ENCODE measurements at places on chromosomes 16 and 17.

DNA sequence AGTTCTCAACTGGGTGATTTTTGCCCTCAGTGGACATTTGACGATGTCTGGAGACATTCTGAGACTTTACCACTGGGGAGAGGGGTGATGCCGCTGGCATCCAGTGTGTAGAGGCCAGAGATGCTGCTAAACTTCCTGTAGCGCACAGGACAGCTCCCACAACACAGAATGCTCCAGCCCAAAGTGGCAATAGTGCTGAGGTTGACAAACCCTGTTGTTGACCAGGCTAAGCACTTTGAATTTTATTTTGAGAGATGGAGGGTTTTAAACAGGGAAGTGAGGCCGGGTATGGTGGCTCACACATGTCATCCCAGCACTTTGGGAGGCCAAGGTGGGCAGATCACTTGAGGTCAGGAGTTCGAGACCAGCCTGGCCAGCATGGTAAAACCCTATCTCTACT, 44.0 kb downstream of the SYT17 start:
- DNase-seq: no peak

GRCh38 chr17:17077861-17078732, 35.8 kb downstream of the MPRIP start:
- DNase-seq: no peak

GRCh38 chr16:78796221-78796866, 696.9 kb downstream of the WWOX start:
- no peak for DNase-seq

DNA sequence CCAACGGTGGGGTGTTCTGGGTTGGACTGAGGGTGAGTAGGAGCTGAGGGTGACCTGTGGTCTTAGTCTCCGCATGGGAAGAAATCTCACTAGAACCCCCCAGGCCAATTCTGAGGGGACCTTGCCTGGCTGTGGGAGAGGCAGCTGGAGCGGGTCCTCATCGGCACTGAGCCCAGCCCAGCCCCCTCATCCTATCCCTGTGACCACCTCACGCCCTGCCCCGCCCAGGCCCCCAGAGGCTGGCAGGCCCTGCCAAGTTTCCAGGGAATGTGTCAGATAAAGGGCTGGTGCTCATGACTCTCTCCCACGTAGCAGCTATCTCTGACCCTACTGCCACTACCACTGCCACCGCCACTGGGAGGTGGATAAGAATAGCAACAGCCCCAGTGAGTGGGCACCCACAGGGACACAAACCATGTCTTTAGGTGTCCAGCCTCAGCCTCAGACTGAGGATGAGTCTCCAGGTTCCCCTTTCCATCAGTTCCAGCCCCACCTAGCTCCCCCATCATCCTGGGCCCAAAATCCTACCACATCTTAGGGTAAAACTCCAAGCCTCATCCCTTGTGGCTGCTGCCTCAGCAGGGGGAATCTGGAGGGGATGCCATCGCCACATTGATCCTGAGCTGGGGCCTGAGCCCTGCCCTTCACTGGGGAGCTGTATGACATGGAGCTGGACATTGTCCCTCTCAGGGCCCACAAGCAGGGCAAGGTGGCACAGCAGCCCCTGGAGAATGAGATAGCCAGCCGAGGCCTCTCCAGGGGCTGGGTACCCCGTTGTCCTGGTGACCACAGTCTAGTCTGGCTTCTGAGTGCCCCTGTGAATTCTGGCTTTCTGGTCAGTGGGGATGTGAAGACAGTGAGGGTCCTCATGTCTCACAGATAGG, 14.9 kb downstream of the CDH16 start:
- DNase-seq: no peak

DNA sequence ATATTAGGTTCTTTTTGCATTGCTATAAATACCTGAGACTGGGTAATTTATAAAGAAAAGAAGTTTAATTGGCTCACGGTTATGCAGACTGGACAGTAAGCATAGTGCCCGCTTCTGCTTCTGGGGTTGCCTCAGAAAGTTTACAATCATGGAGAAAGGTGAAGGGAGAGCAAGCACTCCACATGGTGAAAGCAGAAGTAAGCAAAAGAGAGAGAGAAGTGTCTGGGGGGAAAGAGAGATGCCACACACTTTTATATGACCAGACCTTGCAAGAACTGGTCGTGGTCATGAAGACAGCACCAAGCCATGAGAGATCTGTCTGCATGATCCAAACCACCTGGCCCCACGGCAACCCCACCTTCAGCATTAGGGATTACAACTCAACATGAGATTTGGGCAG, 45.4 kb downstream of the KCNJ16 start:
- no peak for DNase-seq

DNA sequence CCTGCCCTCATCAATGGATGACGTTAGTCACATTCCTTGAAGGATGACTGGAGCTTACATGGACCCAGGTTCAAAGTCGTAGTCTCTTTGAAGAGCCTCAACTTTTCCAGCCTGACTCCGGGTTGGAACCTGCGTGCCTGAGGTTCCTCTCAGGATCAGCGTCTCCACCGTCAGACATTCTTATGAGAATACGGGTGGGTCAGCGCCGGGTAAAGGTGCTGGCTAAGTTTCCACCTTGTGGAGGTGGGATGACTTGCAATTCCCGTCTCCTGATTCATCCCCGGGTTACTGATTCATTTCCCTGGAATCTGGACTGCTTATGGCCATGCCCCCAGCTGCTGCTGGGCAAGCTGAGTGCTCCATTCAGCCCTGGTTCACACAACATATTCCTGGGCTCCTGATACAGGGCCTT, 38.9 kb upstream of the CMIP start:
- no peak for DNase-seq

DNA sequence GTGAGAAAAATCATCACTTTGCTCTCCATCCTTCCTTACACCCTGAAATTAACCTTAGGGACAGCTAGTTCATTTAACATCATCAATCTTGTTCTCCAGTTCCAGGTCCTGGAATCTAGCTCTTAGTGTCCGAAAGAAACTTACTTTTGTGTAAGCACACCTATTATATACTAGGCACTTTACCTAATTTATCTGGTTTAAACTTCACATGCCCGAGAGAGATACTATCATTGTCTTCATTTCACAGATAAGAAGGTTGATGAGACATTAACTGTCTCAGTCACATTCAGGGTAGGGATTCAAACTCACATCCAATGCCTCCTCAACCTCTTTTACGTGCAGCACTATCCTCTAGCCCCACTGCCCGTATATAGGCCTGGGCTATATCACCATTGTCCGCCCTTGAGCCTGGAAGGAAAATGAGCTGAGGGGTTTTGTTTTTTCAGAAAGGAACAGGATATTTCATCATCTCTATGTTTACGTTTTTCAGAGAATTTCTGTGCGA, 501 bp upstream of the AP2B1 start:
- no peak for DNase-seq

- no peak for DNase-seq
Measured at GRCh38 chr17:1773696-1774181, 11.9 kb downstream of the SERPINF1 start.

GRCh38 chr17:78441271-78441971, 63.0 kb downstream of the PGS1 start:
- no peak for DNase-seq

- DNase-seq: no peak
Measured at GRCh38 chr17:83175119-83175821, 95.9 kb downstream of the METRNL start.

- no peak for DNase-seq
Measured at GRCh38 chr16:3810198-3810664, 70.3 kb downstream of the CREBBP start.

DNA sequence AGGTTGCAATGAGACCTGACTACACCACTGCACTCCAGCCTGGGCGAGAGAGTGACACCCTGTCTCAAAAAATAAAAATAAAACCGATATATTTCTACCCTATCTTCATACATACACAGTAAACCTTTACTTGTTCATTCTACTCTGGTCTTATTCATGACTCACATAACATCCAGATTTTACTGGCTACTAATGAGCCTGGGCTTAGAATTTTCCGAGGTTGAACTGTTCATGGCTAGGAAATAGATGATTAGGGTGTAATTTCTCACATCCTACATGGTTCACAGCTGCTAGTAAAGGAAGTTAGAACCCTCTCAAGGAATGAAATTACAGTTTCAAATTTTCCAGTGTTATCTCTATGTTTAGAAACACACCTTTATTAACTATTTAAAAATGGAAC, 14.7 kb downstream of the GSPT1 start:
- no peak for DNase-seq

GRCh38 chr16:74199066-74199841, 97.4 kb upstream of the PSMD7 start:
- DNase-seq: no peak

DNA sequence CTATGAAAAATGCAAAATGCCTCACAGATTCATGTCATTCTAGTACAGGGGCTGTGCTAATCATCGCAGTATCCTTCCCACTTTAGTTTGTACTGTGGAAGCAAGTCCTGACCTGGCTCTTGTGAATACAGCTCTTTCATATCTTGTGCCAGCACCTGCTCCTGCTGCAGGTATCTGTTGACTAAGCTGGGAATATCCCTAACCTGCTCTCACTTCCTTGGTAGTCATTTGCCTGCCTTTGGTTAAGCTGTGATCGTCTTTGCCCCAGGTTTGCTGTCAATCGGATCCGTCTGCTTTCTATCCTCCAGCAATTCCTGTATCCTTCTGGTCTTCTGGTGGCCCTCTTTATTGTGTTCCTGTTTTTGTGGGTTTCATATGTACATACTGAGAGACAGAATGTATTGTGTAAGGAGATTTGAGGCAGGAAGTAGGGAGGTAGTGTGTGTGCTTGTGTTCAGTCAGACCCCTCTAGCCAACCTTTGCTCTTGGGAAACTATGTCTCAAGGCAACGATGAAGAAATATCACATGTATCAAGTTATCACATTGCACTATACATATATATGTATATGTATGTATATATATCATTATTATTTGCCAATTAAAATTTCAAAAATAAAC, 7.7 kb upstream of the GINS3 start:
- no peak for DNase-seq

DNA sequence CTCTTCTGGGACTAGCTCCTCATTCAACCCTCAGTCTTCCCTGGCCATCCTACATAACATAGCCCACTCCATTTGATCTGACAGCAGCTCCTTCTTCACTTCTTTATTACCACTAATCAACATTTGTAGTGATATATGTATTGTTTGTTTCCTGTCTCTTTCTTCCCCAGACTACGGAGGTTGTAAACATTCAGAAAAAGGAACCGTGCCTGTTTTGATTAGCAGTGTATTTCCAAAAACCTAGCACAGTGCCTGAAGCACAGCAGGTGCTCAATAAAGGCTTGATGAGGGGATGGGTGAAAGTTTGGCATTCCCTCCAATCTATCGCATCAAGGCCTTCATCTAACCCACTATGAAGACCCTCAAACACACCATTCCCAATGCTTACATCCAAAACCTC, 150.8 kb downstream of the XYLT1 start:
- DNase-seq: no peak

DNA sequence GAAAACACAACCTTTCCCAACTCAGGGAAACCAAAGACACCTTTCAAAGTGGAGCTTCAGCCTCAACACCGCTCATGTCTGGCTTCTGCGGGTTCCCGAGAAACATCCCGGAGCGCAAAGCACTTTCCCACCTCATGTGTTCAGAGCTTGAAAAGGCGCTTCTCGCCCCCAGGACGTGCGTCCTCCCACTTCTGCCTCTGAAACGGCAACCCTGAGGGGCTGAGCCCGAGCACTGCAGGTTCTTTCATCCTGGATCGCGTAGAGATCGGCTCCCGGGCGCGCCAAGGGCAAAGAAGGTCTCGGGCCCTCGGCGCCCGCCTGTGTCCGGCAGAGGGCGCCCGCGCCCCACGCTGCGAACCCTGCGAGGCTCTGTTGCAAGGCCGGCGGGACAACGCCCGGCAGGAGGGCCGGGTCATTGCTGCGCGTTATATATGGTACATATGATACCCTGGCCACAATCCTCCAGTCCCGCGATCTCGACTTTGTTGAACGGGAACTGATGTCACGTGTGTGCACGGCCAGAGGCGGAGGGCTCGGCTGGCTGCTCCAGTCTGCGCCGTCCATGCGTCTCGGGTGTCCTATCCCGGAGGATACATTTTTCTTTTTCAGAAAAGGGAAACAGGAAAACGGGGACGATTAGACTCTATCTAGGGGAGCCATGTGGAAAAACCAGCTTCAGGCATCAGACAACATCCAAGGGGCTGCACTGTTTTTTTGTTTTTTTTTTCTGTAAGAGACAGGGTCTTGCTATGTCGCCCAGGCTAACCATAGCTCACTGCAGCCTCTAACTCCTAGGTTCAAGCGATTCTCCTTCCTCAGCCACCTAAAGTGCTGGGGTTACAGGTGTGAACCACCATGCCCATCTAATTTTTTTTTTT, 19.1 kb downstream of the COQ7 start:
- peak; percentile 67 for DNase-seq

DNA sequence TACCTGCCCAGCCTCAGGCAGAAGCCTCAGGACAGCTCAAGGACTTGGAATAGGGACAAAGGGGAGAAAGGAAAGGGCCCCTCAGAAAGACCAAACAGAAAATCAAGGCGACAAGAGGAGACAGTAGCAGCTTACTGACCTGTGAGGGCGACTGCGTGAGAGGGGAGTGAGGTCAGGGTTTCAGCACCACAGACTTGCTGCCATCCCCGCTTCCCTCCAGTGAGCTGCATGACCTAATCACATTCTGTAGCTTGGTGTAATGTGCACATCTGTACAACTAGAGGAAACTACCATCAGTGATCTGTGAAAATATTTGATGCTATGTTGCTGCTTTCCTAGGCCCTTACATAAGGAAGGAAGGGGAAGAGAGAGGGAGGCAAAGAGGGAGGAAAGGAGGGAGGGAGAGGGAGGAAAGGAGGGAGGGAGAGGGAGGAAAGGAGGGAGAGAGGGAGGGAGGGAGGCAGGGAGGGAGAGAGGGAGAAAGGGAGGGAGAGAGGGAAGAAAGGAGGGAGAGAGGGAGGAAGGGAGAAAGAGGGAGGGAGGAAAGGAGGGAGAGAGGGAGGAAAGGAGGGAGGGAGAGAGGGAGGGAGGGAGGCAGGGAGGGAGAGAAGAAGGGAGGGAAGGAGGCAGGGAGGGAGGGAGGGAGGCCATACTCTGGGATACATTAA, 404.9 kb upstream of the CDH5 start:
- no peak for DNase-seq

DNA sequence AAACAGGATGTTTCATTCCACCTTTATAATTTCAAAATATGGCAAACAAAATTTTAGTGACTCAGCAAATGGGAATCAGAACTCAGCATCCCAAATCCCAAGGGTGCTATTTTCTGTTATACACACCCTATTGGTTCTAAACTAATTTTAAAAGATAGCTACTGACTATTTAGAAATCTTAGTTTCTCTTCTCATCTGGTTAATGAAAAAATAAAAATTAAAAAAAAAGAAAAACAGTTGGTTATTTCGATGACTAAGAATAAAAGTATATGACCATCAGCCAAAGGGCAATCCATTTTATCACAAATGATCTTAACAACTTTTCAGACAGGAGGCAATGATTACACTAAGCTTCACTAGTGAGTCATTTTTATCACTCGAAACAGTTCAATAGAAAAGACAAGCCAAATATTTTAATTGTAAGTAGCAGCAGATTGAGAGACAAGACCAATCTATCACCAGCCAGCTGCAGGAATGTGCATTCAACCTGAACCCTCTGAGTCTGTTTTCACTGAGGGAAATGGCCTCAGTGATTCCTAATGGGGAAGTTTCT, 15.2 kb downstream of the PHLPP2 start:
- no peak for DNase-seq

GRCh38 chr16:28936784-28937155, 5.0 kb downstream of the CD19 start:
- no peak for DNase-seq

- no peak for DNase-seq
Measured at GRCh38 chr16:82995286-82995923, 368.6 kb downstream of the CDH13 start.
